ENCODE measurements at places on chromosomes 2 and 18. TPM values are rescaled to one million over a fixed set of nuclear protein-coding genes. Genes with fewer than 3 reads are reported as not detected.

SCN2A gene
- total RNA-seq, result not detected

UBE2E3 gene
- 87.1 TPM for total RNA-seq

GRCh38 chr18:48228841-48229240 lies 180.3 kb downstream of the ZBTB7C start:
- no peak overlapping the region for H3K4me3 ChIP-seq
- H3K4me1 ChIP-seq, result no peaks in the 10 kb centered on the region
- peaks cover 4% of the 10 kb centered on the region for H3K27me3 ChIP-seq
- no peak overlapping the region for H3K27ac ChIP-seq
- no peak for DNase-seq

DNA sequence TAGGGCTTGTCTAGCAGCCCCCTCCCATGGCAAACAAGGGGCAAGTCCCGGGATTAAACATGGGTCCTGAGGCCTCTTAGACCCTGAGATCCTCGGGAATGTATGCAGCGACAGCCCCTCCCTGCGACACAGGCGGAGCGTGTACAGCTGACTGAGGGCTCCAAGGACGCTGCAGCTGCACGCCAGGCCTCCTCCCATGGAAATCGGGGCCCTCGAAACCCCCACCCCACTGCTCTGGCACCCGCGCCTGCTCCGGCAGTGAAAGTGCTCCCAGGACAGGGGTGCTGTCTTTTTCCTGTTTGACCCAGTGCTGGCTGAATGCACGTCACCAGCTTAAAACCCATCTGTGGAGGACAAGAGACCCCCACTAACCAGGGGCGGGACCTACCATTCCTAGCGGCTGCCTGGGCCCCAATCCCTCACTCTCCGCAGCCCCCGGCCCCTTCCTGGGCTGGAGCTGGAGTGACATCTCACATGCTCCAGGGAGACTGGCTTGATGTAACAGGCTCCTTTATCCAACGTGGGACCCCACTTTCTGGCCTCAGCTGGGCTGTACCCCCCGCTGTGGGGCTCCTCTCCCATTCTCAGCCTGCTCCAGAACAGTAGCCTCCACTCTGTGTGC lies 247.7 kb downstream of the TWIST2 start:
- H3K27ac ChIP-seq, result no peak overlapping the region
- no peak overlapping the region for H3K4me3 ChIP-seq
- H3K36me3 ChIP-seq, result peaks cover 89% of the 10 kb centered on the region
- H3K27me3 ChIP-seq, result no peaks in the 10 kb centered on the region

- H3K4me1 ChIP-seq, result no peaks in the 10 kb centered on the region
- no peak overlapping the region for H3K4me3 ChIP-seq
These were observed 15.7 kb downstream of the CCBE1 start for GRCh38 chr18:59681521-59682004.

Data from psoas muscle (tissue), 8 donors.